ENCODE measurements at places on chromosomes 3 and 15. TPM values are rescaled to one million over a fixed set of nuclear protein-coding genes. Genes with fewer than 3 reads are reported as not detected.

Gene IL17RD
- total RNA-seq = 1.6 TPM

Gene TRPM1
- total RNA-seq = 0.02 TPM

Gene NOX5
- total RNA-seq = 1.1 TPM

Gene TLR9
- total RNA-seq = not detected
